Stomach (tissue), 19 donors: ENCODE measurements at places on chromosomes 5 and 9. TPM values are rescaled to one million over a fixed set of nuclear protein-coding genes. Genes with fewer than 3 reads are reported as not detected.

BAAT gene
- not detected for polyA plus RNA-seq

GRCh38 chr9:136516191-136516654 is 29.6 kb downstream of the NOTCH1 start:
- DNase-seq: no peak

DNA sequence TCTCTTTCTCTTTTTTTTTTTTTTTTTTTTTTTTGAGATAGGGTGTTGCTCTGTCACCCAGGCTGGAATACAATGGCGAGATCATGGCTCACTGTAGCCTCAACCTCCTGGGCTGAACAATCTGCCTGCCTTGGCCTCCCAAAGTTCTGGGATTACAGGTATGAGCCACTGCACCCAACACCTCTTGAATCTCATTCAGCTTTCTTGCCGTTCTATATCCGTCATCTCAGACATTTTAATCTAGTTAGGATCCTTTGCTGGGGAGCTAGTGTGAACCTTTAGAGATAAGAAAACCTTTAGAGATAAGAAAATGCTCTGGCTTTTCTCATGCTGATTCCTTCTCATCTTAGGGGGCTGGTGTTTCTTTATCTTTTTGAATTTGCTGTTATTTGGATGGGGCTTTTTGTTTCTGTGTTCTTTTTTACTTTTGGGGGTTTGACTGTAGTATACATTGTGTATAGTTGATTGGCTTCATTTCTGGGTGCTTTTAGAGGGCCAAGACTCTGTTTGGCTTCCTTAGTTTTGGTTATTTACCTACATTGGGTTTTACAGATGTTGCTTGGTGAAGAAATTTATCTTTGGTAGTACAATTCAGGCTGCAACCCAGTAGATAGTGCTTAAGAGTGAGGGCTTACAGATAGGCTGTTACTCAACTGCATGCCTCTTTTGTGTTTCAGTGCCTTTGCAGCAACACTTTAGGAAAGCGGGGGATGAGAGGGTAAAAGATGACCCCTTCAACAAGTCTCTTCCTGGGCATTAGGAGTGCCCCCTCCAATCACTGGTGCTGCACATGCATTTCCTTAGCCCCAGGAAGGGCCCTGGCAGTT is 41.9 kb upstream of the SLC36A1 start:
- DNase-seq: no peak

GRCh38 chr9:69174616-69175463 is 763 bp downstream of the TJP2 start:
- DNase-seq: no peak

GRCh38 chr5:177010153-177010552 is 3.6 kb upstream of the UIMC1 start:
- DNase-seq: no peak

- DNase-seq: no peak
Measured at GRCh38 chr5:170405817-170406216, 16.6 kb upstream of the KCNMB1 start.

DNA sequence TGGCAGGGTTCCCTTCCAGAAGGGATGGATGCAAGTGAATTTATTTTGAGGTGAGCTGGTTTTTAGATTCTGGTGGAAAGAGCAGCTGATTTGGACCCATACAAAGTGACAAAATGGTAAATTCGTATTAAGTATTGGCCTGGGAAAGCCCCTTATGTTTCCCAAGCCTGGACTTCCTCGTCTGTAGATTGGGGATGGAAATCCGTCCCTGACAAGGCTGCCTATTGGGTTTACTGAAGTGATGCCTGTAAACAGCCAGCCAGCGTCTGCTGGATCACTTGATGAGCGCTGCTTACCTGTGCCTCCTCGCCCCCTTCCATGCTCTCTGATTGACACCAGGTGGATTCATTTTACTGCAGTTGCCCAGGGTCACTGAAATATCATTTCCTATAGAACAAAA is 233.8 kb downstream of the GADD45G start:
- no peak for DNase-seq

DNA sequence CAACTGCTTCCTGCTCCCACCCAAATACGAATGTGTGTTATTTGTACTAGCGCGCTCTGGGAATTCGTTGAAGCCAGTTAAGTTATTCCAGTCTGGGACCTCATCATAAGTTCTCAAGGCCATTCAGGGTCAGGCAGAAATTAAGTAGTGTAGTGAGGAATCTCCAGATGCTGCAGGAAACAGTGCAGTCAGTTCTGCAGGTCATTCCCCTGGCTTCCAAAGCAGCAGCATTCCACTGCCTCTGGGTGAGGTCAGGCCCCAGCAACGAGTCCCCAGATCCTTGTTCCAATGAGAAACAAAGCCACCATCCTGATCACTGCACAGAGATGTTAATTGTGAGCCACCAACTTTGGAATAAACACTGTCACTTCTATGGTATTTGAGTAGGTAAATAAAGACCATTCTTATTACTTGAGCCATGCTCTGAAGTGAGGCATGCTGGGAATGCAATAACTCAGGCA is 33.1 kb downstream of the SVEP1 start:
- no peak for DNase-seq

GRCh38 chr5:73299665-73300336 is 126.8 kb downstream of the TMEM174 start:
- peak; percentile 17 for DNase-seq

DNA sequence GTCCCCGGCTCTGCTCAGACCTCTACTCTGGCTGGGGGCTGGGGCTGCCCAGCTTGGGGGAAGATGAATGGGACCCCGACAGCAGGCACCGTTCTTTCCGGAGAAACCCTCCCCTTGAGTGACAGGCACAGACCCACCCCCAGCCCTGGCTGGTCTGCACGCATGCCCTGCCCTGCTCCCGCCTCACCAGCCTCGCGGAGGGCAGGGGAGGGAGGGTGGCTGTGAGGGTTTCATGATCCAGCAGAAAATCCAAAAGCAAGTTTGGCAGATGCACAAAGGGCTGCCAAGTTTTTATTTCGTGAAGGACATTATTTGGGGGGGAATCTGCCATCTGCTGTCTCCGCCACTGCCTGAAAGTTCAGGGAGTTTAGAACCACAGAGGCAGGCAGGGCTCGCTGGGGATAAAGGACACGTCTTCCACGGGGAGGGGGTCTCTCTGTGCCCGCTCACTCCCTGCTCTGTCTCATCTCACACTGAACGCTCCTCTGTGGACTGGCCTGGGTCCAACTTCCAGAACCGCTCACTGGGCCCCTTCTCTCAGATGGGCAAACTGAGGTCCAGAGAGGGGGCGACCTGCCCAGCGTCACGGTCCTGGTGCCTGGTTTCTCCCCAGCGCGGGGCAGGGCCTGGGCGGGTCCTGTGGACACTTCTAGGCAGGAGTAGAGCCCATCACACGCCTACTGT is 92.9 kb downstream of the RXRA start:
- DNase-seq: no peak

DNA sequence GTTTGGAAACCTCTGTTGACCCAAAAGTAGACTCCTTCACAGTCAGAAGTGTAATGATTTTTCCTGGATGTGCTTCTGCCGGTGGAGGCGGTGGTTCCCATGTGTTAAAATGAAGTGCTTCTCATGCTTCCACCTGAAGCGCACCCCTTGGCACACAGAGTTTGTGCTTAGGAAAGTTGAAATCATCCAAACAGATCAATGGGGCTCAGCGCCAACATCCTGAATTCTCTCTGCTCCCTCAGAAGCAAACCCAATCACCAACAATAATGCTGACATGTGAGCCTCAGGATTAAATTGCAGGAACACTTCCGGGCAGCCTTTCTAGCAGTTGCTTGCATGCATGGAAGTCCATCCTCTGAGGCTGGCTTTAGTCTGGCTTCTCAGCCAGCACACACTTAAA is 71.0 kb downstream of the MED10 start:
- DNase-seq: no peak

- no peak for DNase-seq
Measured at GRCh38 chr5:6861036-6861435, 147.8 kb downstream of the TENT4A start.

DNA sequence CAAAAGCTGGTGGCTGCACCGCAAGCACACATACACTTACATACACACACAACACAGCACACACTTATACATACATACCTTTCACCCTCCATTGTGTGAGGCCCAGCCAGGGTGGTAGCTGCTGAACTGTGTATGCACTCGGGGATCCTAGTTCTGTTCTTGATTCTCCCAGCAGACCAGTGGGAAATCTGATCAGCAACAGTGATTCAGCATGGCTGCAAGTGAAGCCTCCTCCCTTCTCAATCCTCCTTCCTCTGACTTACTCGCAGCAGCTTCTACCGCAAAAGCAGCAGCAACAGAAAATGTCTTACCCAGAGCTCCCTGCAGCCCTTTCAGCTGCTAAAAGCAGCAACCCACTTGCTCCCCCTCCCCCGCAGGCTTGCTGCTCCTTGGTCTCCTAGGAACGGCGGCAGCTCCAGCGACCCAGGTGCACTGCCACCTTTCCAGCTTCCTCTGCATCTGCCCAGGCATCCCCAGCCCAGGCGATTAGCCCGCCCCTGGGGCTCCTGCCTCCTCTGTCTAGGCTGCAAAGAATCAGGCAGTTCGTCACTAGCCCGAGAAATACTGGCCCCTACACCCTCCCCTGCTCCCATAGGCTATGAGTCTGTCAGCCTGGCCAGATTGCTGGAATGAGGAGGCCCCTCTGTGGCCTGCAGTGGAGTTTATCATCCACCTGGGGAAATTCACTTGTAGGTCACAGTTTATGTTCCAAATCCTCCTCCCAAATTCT is at the start of gene KLHL3:
TSS of gene KLHL3 (minus strand) at position 535 of the 730 bp plus-strand sequence. CDS start at position 92, 443 bp downstream.
- peak; percentile 79 for DNase-seq

FOXD4L6 gene
- not detected for polyA plus RNA-seq

GRCh38 chr9:86975606-86976005 is 28.3 kb upstream of the GAS1 start:
- no peak for DNase-seq

DNA sequence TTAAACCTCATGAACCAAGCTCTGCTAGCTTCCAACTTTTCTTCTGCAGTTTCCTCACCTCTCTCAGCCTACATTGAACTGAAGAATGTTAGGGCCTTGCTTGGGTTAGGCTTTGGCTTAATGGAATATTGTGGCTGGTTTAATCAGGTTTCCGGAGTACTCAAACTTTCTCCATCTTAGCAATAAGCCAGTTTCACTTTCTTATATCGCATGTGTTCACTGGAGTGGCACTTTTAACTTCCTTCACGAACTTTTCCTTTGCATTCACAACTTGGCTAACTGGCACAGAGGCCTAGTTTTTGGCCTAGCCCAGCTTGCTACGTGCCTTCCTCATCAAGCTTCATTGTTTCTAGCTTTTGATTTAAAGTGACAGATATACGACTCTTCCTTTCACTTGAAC is 81.0 kb upstream of the MAST4 start:
- DNase-seq: no peak

- DNase-seq: no peak
Measured at GRCh38 chr5:16712178-16712577, 95.4 kb upstream of the RETREG1 start.

GRCh38 chr5:98307811-98308210 is 465.7 kb upstream of the RGMB start:
- DNase-seq: no peak

SH3TC2 gene
- 0.06 TPM for polyA plus RNA-seq

DNA sequence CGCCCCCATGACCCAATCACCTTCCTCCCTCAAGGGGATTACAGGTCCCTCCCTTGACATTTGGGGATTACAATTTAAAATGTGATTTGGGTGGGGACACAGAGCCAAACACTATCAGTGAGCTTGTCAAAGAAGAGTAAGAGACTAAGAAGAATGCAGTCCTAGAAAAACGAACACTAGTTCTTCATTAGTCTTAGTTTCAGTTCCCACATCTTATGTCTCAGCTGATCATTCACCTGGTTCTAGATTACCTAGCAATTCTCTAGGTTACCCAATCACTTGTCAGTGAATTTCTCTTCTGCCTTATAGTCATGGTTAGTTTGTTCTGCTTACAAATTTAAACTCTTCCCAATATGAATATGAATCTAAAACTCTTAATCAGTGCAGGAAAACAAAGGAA is 251.5 kb downstream of the COX7C start:
- DNase-seq: no peak

DNA sequence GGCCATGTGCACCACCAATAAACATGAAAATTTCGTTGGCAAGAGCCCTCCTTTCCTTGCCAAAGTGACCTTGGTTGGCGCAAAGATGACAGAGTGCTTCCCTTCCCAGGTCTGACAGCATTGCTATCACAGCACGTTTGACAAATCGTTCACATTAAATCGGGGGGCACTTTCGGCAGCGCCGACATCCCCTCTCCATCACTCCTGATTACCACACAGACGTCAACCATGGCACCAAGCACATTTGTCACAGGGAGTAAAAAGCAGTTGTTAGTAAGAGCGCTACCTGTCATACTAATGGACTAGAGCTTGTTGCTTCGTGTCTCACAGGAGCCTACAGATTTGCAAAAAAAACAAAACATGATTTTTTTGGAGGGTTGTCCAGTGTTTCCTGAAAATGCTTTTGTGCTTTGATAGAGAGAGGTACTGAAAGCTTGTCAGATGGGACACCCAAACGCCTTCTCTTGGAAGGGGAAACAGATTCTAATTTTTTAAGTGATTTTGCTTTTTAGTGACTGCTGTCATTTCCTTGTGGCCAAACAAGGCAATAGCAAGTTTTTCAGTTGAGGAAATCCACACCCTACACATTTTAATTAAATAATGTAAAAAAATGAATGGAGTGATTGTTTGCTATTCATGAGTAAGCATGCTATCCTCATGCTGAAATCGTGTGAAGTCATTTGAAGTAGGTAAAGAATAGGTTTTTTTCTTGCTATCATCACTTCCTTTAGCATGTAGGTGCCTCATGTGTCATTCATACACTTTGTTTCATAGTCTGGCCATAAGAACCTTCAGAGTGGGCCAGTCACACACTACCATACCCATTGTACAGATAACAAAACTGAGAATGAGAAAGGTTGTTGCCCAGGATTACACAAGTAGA is 682.8 kb upstream of the WWC1 start:
- DNase-seq: no peak

GRCh38 chr5:179261301-179262125 is 83.7 kb downstream of the ADAMTS2 start:
- peak; percentile 62 for DNase-seq

- DNase-seq: no peak
Measured at GRCh38 chr9:2838371-2839000, 5.4 kb downstream of the PUM3 start.

DNA sequence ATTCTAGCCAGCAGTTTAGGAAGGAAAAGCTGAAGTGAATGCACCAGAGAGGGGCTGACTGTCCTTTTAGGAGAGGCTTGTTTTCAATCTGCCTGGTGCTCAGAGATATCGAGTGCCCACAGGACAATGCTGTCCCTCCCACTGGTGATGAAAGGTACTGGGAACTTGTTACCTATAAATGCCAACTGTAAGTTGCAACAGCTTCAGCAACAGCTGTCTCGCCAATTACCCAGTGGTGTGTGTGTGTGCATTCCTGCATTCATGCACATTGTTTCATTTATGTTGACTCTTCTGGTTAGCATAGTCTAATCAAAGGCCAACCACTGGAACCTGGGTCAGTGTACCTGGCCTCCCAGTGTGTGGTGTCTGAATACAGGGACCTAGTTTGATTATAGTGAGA is 161.1 kb downstream of the CSNK1G3 start:
- no peak for DNase-seq

GRCh38 chr5:155886311-155887031 is 440.5 kb upstream of the SGCD start:
- no peak for DNase-seq

MYO10 gene
- polyA plus RNA-seq: 6.8 TPM
